ENCODE measurements at places on chromosomes 12 and 14.

DNA sequence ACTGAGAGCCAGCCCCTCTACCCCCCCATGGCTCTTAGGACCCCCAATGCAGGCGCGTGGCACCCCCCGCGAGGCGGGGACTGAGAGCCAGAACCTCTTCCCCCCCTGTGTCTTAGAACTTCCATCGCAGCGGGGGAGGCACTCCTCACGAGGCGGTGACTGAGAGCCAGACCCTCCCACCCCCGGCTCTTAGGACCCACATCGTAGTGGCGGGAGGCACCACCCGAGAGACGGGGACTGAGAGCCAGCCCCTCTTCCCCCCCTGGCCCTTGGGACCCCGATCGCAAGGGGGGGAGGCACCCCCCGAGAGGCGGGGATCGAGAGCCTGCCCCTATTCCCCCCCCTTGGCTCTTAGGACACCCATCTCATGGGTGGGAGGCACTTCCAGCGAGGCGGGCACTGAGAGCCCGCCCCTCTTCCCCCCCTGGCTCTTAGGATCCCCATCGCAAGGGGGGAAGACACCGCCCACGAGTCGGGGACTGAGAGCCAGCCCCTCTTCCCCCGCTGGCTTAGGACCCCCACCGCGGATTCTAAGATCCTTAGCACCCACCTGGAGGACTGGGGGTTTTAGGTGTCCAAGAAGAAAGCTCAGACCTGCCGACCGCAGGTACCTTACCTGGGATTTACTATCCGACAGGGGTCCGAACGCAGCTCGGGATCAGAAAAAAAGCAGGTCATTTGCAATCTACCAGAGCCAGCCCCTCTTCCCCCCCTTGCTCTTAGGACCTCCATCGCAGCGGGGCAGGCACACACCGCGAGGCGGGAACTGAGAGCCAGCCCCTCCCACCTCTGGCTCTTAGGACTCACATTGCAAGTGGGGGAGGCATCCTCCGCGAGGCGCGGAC, 44.9 kb downstream of the DDX11 start:
- DNase-seq = no peak

GRCh38 chr12:112602150-112602549, 183.4 kb downstream of the PTPN11 start:
- DNase-seq = no peak

DNA sequence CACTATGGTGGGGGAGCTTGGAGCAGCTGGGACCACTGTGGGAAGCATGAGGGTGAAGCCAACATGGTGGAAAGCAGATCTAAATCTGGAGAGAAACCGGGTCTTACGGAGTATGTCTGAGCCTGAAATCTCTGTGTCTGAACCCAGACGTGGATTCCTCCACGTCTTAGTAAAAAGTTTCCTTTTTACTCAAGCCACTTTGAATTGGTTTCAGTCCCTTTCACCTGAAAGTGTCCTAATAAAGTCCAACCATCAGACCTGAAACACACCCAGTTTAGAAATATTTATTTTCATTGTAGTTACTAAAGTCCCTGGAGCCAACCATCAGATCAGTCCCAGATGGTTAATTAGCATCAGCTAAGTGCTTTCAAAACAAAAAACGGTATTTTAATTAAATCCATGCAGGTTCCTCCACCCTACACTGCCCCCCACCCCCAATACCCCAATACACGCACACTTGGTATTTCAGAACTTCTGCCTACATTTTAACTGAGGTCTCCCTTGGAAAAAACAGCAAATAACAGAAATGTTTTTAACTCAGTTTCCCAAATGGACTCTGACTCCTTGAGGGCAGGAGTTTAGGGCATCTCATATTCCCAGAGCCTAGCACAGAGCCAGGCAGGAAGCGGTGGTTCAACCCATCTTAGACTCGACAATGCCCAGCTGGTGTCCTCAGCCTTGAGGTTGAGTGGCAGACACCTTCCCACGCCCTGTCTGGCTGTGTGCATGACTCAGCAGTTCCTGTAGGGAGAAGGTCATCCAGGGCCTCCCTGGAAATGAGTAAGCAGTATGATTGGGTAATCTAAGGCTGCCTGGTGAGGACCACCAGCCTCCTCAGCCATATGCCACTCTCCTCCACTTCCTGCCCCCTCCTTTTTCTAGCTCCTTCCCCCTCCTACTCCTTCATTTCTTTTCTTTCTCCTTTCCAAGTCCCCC, 175.8 kb downstream of the TTC8 start:
- DNase-seq = peak; percentile 98

GRCh38 chr12:103768467-103769123, 72.4 kb downstream of the NT5DC3 start:
- no peak for DNase-seq

DNA sequence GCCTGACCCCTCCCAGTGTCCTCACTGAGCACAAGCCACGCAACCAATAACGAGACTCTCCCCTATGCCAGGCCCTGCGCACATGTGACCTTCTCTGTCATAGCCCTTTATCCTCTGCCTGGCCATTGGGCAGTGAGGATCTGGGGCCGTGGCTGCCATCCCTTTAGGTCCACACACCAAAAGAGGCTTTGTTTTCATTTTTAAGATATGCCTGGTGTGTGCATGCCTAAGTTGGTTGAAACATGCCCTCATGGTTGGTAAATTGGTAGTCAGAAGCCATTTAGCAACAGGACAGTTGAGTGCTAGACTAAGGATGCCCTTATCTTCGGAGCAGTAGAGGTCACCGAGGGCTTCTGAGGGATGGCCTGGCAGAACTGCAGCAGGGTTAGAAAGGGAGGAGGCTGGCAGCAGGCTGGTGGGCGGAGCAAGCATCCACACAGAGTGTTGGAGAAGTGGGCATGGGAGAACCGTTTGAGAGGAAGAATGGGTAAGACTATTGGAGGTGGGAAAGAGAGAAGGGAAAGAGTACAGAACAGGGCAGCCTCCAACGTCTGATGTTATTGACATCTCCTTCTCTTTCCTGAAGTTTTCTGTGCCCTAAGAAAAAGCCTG, 75.1 kb downstream of the SLC24A4 start:
- DNase-seq = no peak

DNA sequence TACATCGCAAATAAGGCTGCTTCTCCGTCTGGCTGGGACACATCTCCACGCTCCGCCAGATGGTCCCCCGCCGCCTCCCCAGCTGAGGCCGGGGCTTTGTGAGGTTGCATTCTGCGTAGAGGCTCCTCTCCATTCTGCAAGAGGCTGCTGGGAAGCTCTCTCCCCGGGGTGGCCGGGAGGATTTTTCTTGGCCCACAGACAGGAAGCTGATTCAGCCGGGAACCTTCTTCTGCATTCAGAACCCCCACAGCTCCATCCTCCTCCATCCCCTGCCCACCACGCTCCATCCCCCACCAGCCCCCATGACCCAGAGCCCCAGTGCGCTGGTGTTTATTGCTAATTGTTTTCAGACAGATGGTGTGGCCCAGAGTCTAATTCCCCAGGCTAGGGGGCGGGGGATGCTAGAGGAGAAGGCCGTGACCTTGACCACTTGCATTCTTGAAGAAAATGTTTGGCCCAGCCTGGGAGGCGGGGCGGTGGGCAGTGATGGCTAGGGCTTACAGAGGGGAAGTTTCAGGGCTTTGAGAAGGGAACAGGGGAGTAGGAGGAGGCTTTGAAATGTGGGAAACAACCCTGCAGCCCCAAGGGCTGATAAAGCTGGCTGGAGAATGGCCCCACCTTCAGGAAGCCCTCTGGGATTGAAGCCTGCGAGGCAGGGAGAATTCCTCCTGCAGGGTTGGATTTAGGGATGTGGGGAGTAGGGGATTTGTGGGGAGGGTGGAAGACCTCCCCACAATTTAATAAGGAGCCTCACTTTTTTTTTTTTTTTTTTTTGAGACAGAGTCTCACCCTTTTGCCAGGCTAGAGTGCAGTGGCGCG, 88.5 kb upstream of the NCOR2 start:
- peak; percentile 95 for DNase-seq

GRCh38 chr12:67650388-67651131, 2.0 kb downstream of the DYRK2 start:
- DNase-seq = no peak

DNA sequence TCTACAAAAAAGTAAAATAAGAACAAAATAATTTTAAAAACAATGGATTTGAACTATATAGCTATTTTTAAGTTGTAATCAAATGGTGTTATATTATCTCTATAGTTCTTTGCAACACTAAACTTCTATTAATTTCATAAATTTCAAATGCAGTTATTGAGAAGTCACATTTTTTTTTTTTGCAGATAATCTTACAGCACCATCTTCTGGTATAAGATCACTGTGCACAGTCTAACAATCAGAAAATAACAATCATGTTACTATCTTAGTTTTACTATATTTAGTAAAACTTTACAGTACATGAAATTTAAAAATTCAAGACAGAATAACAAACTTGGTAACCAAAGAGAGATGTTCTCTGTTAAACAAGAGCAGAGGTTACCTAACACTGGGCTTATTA, 40.6 kb downstream of the GXYLT1 start:
- no peak for DNase-seq

- no peak for DNase-seq
Measured at GRCh38 chr14:100386846-100387245, 63.7 kb downstream of the SLC25A47 start.

DNA sequence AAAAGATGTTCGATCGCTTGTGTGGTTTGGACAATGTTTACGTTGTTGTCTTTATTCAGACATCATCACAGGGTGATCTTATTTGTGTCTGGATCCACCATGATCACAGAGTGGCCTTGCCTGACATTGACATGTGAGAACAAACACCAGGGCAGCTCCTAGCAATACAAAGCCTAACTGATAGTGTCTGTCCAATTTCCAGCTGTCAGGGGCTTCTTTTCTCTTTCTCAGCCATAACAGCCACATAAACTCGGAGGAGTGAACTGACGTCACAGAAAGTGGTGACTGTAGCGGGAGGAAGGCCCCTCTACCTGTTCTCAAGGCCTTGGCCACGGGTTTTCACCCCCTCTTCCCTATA, 5.8 kb upstream of the SLC6A13 start:
- no peak for DNase-seq

- DNase-seq = no peak
Measured at GRCh38 chr14:93510056-93510455, 79.3 kb downstream of the UNC79 start.

- no peak for DNase-seq
Measured at GRCh38 chr12:105832806-105833205, 305.9 kb downstream of the NUAK1 start.

DNA sequence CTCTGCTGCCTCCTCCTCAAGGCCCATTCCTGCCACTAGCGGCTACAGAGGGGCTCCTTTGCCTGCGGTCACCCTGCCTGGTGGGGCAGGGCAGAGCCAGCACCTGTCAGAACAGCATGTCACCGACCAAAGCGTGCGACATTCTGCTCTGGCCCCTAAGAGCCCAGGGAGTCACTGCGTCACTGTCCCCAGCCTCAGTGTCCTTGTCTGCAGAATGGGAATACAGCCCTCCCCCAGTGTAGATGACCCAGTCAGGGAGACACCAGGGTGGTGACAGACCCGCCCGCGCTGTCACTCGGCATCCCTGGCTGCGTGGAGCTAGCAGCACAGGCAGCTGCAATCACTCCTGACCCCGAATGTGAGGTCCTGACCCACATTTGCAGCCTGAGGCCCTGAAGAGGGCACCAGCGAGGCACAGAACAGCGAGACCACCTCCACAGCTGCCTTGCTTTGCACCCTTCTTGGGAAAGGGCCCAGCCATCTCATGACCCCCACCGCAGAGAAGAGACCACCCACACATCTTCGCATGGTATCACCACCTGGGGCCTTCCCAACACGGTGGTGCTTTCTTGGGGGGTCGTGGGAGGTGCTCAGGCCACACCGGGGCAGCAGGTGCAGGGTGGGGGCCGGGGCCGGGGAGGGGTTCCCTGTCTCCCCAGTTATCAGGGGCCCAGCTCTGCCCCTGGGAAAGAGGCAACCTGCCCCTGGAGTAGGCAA, 2.5 kb downstream of the AHNAK2 start:
- DNase-seq = no peak

GRCh38 chr12:84161296-84161695, 751.3 kb downstream of the SLC6A15 start:
- DNase-seq = peak; percentile 7

DNA sequence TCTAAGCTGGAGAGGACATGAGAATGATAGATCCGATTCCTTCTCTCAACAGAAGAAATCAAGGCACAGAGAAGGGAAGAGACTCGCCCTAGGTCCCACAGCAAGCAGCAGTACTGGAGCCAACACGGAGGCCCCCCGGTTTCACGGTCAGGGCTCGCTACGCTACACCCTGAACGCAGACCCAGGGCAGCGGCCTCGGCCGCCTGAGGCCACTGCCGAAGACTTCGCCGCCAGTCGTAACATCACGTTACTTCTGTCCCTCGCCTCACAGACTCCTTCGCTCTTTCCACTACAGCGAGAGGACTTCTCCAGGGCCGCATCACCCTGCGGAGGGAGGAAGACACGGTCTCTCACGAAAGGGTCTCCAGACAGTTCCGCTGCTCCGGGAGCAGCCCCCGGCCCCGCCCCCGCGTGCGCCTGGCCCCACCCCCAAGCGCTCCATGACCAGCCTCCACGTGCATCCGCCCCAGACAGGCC, 411 bp upstream of the DCAF4 start:
- no peak for DNase-seq

- DNase-seq = peak; percentile 38
Measured at GRCh38 chr12:92628476-92628875, 74.3 kb upstream of the PLEKHG7 start.

GRCh38 chr12:123121670-123122069, 29.2 kb downstream of the PITPNM2 start:
- DNase-seq = no peak

DNA sequence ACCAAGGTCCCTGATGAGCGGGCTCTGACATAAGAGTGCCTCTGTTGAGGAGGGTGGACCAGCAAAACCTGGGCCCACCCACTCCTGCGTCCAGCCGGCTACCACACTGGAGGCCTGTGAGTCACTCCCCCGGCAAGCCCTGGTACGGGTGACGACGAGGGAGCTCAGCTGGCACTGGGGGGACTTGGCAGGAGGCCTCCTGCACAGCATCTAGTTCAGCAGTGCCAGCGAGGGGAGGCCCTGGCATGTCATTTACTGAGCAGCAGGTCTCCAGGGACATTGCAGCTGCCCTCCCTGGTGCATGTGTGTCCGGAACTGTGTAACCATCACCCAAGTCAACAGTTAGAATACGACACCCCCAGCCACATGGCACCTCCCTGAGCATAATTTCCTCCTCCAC, 24.4 kb downstream of the CD9 start:
- DNase-seq = peak; percentile 54

- peak; percentile 50 for DNase-seq
Measured at GRCh38 chr14:99899578-99900178, 106.5 kb downstream of the EML1 start.

DNA sequence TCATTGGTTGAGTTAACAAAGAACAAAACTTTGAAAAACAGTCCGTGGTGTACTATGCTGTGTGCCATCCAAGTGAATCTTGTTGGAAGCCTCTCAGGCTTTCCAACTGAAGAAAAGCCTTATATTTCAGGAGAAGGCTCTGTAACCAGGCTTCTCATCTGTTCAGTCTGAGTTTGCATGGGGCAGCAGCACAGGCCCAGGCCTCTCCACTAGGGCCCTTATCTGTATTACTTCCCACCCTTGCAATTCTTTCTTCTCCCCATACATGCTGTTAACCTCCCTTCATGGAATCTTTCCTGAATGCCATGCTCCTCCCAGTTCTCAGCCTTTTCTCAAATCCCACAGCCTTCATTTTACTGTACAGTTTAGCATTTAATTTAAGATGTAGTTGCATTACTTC, 28.3 kb downstream of the FRMD6 start:
- DNase-seq = no peak

GRCh38 chr12:132163041-132163910, 19.0 kb downstream of the NOC4L start:
- no peak for DNase-seq

GRCh38 chr14:84493779-84494178, 1036.2 kb upstream of the FLRT2 start:
- no peak for DNase-seq

Data from fibroblast of mammary gland (primary cell).